ENCODE measurements at places on chromosomes 7 and 10.
A peak's percentile ranks its signal among the peaks of the same experiment; 100 is the strongest.

DNA sequence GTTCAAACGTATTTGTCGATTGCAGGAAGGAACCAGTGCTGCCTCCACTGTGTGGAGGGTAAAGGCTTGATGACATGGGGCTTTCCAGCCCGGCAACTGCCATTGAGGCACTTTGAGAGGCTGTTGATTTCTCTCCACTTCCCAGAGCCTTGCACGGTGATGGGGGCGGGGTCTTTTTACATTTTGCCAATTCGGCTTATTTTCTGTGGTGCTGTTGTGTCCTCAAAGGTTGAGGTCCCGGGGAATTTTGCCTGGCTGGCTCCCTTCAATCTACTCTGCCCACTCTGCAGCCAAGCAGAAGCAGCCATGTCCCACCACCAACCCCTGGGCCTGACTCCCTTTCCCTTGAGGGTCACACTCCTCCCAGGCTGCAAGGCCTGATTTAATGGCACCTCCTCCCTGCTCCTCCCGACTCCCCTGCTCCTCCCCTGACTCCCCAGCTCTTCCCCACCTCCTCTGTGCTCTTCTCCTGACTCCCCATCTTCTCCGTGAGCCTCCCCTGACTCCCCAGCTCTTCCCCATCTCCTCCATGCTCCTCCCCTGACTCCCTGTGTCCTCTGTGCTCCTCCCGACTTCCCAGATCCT, 39.0 kb downstream of the OAT start:
- no peak for DNase-seq

GRCh38 chr10:3782451-3783315, 2.3 kb downstream of the KLF6 start:
- peak; percentile 52 for DNase-seq

GRCh38 chr10:44281089-44281613, 103.7 kb downstream of the CXCL12 start:
- DNase-seq, result no peak

DNA sequence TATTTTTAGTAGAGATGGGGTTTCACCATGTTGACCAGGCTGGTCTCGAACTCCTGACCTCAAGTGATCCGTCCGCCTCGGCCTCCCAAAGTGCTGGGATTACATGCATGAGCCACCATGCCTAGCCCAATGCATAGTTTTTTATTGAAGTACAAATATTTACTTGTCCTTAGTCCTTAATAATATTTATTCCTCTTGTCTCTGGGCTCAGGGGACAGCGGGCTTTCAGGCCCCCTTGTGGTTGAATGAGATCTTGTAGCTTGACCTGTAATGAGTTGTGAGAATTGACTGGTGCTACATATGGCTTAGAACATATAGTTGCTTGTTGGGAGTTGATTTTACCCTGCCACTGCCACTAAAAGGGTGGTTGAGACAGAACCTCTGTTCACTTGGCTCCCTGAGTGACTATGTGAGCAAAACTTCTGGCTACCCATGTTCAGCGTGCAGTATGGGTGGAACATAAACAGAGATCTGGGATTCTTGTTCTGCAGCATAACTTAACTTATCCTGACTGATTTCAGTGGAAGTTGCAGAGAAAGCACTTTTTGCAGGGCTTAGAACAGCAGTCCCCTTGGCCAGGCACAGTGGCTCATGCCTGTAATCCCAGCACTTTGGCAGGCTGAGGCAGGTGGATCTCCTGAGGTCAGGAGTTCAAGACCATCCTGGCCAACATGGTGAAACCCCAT, 14.9 kb downstream of the CCL26 start:
- DNase-seq, result no peak

DNA sequence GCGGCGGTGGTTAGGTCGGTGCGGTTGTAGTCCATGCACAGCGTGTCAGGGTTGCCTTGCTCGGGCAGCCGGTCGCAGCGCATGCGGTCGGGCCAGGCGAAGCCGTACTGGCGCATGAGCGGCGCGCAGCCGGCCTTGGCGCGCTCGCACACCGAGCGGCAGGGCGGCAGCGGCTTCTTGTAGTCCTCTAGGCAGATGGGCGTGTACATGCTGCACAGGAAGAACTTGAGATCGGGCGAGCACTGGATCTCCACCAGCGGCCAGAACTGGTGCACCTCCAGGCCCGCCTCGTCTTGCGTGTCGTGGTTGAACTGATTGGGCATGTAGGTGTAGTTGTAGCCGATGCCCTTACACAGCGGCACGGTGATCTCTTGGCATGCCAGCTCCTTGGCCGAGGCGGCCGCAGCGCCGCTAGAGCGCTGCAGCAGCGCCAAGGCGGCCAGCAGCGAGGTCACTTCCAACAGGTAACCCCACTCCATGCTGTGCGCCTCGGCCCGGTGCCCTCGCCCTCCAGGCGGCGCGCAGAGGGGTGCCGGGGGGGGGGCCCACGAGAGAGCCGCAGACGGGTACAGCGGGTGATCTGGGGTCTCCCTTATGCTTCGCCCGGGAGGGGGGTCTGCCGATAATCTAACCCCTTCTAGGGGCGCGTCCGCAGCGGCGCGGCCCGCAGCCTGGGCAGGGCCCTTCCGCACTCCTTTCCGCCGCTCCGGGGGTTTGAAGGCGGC, 983 bp downstream of the FZD8 start:
- DNase-seq, result no peak

DNA sequence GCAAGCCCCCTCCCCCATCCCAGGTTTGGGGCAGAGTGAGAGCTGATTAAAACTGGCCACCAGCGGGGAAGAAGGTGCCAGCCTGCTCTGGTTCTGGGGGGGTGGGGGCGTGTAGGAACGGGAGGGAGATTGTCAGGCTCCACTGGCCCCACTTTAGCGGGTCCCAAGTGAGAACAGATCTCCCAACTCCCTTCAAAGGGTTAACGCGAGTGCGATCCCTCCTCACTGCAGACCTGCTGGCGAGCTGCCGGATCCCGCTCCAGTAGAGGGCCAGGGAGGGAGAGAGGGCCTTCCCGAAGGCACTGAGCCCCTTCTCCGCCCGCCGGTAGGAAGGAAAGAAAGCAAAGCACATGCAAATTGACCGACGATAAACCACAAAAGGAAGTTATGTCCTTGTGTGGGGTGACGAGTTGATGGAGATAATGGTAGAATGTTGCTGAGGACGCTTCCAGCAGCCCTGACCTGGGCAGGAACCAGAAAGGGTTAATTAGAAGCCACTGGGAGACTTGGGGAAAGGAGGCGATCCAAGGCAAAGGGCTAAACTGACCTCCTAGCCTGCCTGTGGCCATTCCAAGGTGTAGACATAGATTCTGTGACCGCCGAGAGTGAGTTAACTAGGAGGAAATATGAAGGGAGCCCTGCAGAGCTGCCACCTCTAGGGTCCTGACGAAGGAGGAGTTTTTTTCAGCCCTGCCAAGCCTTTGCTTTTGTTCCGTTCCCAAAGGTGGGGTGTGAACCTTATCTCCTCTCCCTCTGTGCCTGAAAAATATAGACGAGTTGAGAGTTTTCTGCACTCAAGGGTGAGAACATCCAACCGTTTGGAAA, 1.5 kb downstream of the NRG3 start:
- no peak for DNase-seq

DNA sequence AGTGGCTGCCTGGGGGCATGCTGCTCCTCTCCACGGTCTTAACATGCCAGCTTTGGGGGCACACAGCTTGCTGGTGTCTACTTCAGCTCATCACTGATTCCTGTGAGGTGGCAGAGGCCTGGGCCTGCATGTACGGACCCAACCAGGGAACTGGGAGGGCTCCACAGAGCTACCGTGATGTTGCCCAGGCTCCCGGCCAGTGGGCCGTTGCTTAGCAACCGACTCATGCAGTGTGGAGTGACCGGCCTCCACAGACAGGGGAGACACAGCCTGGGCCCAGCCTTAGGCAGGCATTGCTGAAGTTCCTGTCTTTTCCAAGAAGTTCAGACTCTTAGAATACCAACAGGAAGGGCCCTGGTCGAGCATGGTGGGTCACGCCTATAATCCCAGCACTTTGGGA, 25.8 kb upstream of the SH2B2 start:
- no peak for DNase-seq

DNA sequence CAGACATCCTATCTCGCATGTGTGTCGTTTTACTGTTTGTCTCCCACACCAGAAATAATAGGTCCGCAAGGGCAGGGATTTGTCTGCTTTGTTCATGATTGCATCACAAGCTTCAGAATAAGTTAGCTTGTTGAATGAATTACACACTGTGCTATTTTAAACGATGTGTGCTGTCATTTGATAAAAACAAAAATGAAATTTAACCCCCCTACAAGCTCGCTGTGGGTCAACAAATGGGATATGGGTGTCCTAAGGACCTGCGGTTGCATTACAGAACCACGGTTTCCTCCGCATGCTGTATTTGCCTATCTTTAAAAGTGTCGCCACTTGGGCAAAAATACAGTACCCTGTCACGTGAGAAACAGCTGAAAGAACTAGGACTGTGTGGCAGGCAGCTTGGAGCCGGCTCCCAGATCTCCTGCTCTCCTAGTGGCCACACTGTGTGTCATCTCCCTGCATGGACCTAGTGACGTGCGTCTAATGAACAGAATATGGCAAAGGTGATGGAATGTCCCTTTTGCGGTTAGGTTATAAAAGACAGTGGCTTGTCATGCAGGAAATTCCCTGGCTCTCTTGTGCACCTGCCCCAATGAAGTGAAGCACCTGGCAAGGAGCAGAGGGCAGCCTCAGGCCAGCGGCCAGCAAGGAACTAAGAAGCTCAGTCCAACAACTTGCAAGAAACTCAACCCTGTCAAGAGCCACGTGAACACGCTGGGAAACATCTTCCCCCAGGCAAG, 32.9 kb upstream of the CRYGN start:
- no peak for DNase-seq

DNA sequence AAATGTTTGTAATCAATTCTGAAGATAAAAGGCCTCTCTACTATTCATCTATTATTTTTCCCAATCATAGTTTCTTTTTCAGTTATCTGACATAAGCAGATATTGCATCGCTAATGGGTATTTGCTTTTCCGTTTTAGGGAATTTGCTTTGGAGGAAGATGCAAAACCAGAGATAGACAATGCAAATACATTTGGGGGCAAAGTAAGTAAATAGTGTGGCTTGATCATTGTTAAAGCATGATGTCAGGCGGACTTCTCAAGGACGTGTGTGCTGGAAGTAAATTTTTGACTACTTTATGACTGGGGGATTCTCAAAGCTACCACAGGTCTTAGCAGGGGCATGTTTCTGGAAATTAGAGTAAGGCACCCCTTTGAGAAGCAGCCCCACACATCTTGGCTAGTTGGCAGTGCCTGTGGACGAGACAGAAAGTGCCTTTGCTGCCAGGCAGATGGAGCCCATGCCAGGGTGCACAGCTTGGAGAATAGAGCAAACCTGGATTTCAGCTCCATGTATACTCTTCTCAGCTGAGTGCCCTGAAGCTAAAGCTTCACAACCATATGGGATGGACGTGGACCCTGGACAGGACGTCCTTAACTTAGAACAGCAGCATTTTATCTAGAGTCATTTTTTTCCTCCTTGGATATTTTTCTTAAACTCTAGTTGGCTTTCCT, 68.6 kb downstream of the SRI start:
- no peak for DNase-seq

- no peak for DNase-seq
These were observed 124.8 kb upstream of the LSM8 start for GRCh38 chr7:118059209-118059608.

GRCh38 chr10:46307281-46308112, 20.7 kb downstream of the ANTXRL start:
- no peak for DNase-seq

DNA sequence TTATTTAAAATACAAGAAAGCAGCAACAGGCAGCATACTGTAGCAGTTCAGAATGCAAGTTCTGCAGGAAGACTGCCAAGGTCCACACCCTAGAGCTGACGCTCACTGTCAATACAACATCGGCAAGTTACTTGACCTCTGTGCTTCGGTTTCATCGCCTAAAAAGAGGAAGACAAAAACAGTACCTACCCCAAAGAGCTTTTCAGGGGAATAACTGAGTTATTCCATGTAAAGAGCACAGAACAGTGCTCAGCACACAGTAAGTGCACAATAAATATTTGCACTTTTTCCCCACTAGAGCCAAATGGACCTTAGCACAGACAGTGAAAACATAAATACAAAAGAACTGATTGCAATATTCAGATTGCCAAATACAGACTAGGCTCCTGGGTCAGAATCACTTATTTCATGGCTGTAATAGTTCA, 88.6 kb downstream of the USP6NL start:
- no peak for DNase-seq

GRCh38 chr10:30819341-30820181, 190.0 kb upstream of the LYZL2 start:
- no peak for DNase-seq

- DNase-seq, result no peak
These were observed 28.5 kb downstream of the VPS41 start for GRCh38 chr7:38880454-38880853.

GRCh38 chr10:12844811-12845483, 156.6 kb downstream of the CCDC3 start:
- no peak for DNase-seq

GRCh38 chr7:143331179-143331801, 15.4 kb downstream of the CLCN1 start:
- no peak for DNase-seq

DNA sequence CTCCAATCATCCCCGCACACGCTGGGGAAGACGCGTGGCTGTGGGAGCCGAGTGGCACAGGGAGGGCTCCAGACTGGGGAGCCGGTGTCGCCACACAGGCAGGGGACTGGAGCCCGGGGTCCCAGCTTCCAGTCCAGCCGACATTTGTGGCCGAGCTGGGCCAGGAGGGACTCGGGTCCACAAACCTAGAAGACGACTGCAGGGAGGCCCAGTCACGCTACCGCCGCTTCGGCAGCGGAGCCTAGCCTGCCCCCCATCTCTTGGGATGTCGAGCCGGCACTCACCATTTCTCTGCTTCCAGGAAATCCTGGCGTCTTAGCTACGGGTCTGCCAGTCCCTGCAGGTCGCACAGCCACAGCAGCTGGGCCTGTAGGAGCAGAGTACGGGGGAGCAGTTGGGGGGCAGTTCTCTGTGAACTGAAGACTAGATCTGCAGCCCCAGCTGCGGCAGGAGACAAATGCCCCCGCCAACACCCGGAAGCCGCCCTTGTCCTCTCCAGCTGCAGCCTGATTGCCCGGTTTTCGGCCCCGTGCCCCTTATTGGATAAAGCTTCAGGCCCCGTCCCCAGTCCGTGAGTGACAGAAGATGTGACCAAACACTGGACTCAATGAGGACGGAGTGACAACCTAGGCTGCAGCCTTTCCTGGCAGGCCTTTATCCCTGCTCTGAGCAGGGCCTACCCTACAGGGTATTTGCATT, 270.7 kb downstream of the ZNF33B start:
- no peak for DNase-seq

DNA sequence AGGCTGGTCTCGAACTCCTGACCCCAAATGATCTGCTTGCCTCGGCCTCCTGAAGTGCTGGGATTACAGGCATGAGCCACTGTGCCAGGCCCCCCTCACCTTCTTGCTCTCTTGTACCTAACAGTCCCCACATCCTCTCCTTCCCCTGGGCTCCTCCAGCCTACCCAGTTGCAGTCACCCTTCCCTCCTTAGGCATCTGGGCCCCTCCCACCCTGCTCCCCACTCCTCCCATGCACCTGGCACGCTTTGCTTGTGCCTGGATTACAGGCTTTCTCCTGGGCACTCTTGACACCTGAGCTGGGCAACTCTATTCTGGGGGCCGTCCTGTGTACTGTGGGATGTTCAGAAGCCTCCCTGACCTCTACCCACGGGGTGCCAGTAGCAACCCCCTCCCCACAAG, 3.0 kb downstream of the CLDN15 start:
- no peak for DNase-seq

- no peak for DNase-seq
These were observed 63.7 kb upstream of the ANTXRL start for GRCh38 chr10:46223064-46223480.

- no peak for DNase-seq
These were observed 509.0 kb downstream of the GATA3 start for GRCh38 chr10:8563478-8563877.

- DNase-seq, result no peak
These were observed 1094.4 kb downstream of the NRG3 start for GRCh38 chr10:82969405-82969804.
